ENCODE measurements at places on chromosomes 4 and X.

DNA sequence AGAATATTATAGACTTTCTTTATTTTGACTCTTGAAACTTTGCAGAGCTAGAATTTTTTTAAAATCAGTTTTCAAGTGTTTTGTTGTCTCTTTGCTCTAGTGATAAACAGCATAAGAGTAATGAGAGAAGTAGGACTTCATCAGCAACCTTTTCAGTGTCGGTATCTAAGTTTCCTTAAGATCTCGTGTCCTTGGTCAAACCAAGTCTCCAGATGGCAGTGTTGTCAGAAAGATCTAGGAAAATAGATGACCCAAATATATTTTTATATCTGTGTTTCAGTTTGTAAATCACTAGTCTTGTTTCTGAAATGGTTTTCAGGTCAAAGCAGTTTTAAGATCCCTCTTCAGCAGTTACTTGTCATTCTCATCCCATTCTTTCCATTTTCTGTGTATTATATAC is 438.3 kb downstream of the RAPGEF2 start:
- DNase-seq: no peak

- DNase-seq: no peak
Measured at GRCh38 chr4:156173937-156174336, 220.3 kb upstream of the CTSO start.

GRCh38 chr4:87570290-87570805 is 38.0 kb upstream of the DSPP start:
- DNase-seq: no peak

DNA sequence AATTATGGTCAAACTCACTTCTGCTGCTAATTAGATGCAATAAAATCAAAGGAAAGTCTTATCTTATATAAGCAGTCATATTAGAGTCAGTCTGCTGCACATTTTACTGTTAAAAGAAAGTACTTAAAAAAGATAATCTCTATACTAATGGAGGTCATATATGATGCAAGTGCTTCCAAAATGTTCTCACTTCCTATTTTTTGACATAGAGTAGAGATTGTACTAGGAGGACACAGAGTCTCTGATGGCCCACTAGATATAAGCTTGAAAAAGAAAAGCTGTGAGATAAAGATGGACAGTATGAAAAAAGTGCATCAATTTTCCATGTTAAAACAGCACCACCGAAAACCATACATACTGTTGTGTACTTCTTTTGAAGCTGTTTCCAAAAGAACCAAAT is 196.9 kb downstream of the KLHL13 start:
- DNase-seq: no peak

GRCh38 chr4:138445098-138445497 is 202.9 kb upstream of the SLC7A11 start:
- DNase-seq: peak; percentile 38

- no peak for DNase-seq
Measured at GRCh38 chr4:90002441-90003062, 107.9 kb downstream of the MMRN1 start.

- peak; percentile 86 for DNase-seq
Measured at GRCh38 chr4:6493658-6494304, 21.4 kb upstream of the PPP2R2C start.

- DNase-seq: no peak
Measured at GRCh38 chrX:40685362-40685918, 38.1 kb upstream of the CXorf38 start.

GRCh38 chrX:103716962-103717361 is 6.3 kb downstream of the TMEM31 start:
- DNase-seq: peak; percentile 24

DNA sequence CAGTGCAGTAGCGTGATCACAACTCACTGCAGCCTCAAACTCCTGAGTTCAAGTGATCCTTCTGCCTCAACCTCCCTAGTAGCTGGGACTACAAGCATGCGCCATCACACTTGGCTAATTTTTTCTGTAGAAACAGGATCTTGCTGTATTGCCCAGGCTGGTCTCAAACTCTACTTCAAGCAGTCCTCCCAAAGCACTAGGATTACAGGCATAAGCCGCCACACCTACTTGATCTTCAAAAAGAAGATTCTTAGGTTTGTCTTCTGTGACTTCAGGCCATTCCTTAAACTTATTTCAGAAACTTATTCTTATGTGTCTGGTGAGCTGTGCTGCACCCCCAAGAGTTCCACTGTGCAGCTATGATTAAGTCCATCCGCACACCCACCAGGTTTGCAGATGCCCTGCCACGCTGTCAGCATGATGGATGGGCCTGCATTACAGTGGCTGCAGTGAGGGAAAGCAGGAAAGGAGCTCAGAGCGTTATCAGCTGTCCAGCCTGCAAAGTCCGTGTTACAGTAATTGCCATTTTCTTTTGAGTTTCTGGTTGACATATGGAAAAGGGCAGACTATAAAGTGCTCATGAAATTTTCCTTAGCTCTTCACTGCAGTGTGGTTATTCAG is 146.6 kb downstream of the AASDH start:
- DNase-seq: peak; percentile 70

GRCh38 chrX:137428766-137429591 is 136.9 kb upstream of the ZIC3 start:
- DNase-seq: no peak

DNA sequence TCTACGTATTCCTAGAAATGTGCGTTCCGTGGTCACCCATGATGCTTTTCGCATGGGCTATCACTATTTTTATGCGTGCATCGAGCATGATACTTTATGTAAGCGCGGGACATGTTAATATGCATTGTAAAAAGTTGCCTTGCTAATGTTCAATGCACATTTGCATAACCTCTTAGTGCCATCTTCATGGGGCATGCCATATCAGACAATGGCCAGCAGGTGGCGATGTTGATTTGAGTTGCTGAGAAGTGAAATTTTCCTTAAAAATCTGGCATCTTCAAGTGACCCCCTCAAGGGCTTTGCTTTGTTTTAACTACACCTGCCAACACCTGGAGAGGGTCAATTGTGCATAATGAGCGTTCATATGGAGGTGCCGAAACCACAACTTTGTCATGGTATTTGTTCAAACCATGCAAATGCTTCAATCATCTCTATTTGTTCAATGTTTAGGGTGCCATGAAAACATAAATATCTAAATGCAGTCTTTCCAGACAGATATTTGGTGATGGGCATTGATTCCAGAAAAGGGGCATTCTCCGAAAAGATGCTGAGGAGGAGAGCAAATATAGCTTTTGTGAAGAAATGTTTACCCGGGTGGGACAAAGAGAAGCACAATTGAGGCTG is 833.9 kb upstream of the PRKX start:
- peak; percentile 76 for DNase-seq

- no peak for DNase-seq
Measured at GRCh38 chr4:143389579-143390195, 53.0 kb downstream of the GAB1 start.

- no peak for DNase-seq
Measured at GRCh38 chrX:153889123-153889522, 3.1 kb upstream of the L1CAM start.

DNA sequence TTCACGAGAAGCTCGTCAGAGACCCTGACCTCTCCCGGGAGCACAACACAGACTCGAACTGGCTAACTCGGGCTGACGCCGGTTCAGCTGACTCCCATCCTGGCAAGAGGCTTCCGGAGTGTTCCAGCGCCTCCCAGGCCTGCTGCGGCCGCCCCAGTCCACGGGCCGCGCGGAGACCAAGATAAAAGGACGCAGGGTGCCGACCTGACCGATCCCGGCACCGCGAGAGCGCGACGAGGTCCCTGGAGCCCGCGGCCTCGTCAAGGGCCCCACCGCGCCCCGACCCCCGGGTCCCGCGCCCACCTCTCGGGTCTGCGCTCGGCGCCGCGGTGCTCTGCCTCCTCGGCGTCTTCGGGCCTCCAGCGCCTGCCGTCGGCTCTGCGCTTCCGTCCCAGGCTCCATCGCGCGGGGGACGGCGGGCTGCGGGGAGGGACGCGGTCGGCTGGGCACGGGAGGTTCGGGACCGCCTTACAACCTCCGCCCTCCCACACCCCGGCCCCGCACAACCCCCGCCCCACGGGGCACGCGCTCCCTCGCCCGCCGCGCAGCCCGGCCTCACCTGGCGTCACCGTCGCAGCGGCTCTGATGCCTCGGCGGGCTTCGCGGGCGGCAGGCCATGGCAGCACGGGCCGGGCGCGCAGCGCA is 426 bp downstream of the SLBP start:
- peak; percentile 52 for DNase-seq

- no peak for DNase-seq
Measured at GRCh38 chrX:111035256-111035655, 60.7 kb upstream of the PAK3 start.

DNA sequence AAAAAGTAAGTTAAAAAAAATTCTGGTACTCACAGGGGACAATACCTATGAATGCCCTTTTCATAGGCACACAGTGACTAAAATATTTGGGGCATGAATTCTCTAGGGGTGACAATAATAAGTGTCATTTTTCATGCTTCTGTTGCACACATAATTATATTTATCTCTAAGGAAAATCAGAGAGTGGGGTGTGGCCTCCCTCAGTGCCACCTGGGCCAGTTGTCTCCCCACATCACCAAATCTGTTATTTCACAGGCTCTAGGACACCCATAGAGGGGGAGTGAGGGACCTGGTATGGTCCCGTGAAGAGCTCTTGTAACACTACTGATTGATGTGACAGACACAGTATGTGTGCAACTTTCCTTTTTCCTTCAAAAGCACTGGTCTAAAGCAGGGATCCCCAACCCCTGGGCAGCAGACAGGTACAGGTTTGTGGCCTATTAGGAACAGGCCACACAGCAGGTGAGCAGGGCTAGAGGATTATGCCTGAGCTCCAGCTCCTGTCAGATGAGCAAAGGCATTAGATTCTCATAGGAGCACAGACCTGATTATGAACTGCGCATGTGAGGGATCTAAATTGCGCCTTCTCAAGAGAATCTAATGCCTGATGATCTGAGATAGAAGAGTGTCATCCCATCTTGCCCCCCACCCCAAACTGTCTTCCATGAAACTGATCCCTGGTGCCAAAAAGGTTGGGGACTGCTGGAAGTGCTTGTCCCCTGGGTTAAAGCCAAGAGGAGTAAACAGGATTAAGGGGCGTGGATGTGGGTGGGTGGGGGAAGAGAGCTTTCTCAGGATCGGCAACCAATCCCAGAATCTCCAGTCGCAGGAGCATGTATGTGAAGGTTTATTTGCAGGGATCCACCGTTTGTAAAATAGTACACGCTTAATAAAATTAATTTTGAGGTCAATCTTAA is 856 bp downstream of the SLC9B1 start:
- no peak for DNase-seq

GRCh38 chr4:2462218-2462991 is 6.5 kb upstream of the RNF4 start:
- peak; percentile 70 for DNase-seq

GRCh38 chr4:168515222-168516011 is 18.6 kb downstream of the PALLD start:
- peak; percentile 74 for DNase-seq

DNA sequence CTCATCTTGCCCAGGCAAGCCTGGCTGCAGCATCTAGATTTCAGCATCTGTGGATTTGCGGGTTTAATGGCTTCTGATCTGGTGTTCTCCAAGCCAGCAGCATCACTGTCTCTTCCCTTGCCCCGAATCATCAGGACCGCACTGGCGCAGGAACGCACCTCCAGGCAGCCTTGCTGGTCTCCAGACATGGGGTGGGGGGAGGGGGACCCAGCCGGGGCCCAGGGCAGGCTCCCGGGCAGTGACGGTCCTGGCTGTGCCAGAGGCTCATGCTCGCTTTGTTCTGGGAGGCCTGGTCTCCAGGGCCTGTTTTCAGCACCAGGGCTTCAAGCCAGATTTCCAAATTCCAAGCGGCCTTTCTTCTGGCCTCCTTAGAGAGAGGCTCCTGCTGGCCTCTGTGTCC is 4.9 kb downstream of the CFAP99 start:
- DNase-seq: no peak

DNA sequence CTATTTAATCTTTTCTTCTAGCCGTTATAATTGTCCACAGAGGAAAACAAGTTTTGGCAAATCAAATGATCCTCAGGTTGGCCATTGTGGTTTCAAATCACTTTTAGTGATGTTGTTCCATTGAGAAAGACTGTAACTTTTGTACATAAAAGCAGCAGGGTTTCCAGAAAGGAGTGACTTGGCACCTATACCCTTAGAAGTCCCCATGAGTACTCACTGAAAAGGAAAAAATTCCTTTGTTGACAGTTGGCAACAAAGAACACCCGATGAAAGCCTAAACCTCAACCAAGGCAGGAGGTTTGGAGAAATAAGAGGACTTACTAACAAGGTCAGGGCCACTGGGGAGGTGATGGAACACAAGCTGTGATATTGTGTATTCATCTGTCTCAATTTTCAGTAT is 474.4 kb downstream of the RAPGEF2 start:
- DNase-seq: no peak

DNA sequence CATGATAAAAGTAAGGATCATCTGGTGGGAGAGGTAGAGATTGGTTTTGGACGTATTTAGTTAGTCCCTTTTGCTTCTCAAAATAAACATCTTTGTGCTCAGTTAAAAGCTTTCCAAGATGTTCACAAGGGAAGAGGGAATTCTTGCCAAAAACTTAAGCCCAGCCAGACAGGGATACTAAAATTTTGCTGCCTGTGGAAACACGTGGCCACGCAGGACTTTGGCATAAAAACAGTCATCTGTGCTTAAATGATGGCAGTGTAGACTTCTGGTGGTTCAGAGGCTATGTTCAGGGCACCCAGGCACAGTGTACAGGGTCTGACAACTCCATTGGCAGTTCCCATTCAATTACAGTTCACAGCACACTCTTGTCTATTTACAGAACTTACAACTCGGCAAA is 93.2 kb upstream of the JADE1 start:
- DNase-seq: no peak

- DNase-seq: no peak
Measured at GRCh38 chr4:80005863-80006262, 67.2 kb downstream of the ANTXR2 start.

- no peak for DNase-seq
Measured at GRCh38 chrX:109826954-109827708, 94.1 kb upstream of the ACSL4 start.

DNA sequence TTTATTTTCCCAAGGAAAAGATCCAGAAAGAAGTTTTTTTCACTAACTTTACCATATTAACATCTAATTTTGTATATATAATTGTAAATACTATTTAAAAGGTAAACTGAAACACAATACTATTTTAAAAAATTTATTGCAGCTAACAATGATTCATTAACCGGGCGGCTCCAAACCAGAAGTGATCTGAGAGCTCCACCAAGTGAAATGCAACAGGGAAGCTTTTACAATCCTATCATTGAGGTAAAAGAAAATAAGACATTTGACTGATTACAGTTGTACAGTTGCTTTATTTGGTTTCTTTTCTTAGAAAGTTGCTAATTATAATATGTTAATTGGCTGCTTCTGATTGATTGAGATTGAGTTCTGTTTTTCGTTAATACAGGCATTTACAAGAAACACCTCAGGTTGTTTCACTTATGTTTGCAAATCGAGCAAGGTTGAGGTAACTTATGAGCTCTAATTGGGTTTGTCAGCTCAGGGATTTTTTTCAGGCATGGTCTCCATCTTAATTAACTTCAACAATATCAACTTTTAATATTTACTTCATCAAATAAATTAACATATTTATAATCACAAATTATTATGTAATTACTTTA is 220.2 kb upstream of the UGT8 start:
- peak; percentile 59 for DNase-seq

- no peak for DNase-seq
Measured at GRCh38 chrX:50456712-50457484, 13.7 kb downstream of the DGKK start.

GRCh38 chr4:114691865-114692264 is 93.3 kb downstream of the UGT8 start:
- DNase-seq: no peak

- DNase-seq: no peak
Measured at GRCh38 chr4:173508386-173509035, 21.5 kb downstream of the HAND2 start.

GRCh38 chr4:185186769-185187168 is 17.0 kb downstream of the CFAP97 start:
- DNase-seq: no peak

All from stomach (tissue), 19 donors.